T-helper 2 cell (primary cell): ENCODE measurements at places on chromosomes 12 and 14.
A peak's percentile ranks its signal among the peaks of the same experiment; 100 is the strongest.

DNA sequence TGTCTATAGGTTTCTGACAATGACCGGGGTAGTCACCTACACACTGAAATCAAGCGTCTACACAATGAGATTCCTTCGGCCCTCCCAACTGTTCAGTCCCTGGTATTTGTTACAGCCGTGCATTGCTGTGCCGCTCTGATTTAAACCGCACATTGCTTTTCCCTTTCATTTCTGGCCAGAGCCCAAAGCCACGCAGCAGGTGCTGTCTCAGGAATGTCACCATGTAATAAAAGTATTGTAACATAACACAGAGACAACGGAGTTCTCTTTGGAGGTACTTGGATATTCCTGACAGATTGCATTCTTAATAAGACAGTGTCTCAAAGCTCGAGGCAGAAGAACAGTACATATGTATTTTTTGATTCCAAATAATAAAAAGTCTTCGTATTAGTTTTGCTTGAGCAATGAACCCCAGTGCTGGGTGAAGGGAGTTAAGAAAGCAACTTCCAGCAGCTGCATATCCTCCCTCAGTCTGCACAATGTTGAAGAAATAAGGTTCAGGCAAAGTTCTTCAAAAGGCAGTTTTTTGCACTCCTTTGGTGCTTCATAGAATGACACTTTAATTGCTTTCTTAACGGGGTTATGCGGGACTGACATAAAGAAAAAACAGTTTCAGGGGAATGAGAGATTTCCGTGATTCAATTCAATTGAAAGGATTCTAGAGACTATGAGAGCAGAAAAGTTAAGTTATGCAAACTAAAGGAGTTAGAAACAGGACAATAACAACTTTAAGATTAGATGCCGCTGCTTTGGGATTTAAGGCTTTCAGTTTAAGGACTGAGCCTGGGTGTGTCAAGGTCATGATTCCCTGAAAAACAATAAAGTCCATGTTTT is 288.7 kb upstream of the FLRT2 start:
- DNase-seq, result no peak

DNA sequence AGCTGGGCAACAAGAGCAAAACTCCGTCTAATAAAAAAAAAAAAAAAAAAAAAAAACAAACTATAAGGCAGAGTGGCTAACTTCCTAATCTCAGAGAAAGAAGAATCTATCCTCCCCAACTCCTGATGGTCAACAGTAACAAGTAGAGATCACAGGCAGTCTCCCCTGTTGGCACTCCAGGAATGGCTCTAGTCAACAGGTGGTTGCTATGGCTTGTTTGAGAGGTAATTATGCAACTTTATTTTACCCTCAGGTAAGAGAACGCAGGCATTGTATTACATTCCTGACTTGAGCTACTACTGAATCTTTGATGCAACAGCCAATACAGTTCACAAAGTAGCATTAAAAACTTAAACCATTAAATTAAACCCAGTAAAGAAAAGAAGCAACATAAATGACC is 180.3 kb downstream of the DICER1 start:
- no peak for DNase-seq

GRCh38 chr14:103830511-103831270 is 16.7 kb downstream of the PPP1R13B start:
- DNase-seq, result no peak

GRCh38 chr14:75333606-75334548 is 55.2 kb downstream of the FOS start:
- peak; percentile 49 for DNase-seq

DNA sequence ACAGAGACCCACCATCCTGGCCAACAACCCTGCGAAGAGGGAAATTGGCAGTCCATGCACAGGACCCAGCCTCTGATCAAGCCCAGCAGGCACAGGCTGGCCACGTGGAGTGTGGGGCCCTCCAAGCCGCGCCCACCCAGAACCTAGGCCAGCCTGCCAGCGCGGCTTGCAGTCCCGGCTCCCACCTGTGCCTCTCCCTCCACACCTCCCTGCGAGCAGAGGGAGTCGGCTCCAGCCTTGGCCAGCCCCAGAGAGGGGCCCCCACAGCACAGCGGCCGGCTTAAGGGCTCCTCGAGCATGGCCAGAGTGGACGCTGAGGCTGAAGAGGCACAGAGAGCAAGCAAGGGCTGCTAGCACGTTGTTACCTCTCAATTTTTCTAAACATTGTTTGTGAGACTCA is 373.4 kb downstream of the NELL2 start:
- DNase-seq, result no peak

DNA sequence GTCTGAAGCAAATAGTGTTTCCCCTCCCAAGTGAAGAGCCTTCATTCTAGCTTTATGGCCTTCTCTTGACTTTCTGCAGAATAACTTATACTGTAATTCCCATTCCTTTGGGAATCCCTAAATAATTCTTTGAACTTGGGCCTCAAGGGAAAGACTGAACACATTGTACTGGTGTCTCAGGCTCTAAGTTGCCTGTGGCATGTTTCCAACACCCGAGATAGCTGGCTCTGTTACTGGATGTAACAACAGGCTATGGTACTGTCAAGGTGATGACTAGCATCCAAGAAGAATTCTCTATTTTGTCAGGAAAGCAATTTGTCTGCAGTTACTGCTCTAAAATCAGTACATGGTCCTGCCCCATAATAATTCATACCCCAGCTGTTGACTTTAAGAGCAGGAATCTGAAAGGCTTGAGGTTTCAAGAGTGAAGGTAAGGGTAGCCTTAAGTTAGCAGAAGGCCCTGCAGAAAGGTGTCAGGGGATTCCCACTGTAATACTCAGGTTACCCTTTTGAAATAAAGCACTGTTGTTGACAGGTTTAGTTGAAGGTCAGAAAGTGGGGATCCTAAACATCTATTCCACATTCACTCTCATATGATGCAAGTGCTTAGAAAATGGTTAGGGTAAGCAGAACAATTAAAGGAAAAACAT is 5.2 kb downstream of the GPX2 start:
- DNase-seq, result no peak

DNA sequence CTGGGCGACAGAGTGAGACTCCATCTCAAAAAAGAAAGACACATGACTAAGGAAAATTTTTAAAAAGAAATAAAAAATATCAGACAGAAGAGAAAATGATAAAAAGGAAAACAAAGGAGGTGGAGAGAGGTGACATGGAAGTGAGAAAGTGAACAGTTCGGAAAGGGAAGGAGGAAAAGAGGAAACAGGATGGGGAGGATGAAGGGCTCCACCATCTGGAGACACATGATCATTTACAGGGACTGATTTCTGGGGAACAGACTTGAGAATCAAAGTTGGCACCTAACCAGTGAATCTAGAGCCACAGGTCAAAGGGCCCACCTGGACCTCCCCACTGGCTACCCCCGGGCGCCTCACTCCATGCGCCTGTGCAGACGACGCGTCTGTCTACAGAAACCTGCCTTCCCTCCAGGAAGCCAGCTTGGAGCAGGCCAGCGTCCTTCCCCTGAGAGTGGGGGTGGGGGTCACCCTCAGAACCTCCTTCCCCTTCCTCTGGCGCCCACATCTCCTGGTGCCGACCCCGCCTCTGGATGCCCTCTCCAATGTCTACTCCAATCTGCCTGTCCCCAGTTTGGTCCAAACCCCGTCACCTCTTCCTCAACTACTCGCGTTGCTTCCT is 60.5 kb downstream of the AMN start:
- DNase-seq, result no peak

GRCh38 chr14:37466623-37467088 is 128.4 kb downstream of the FOXA1 start:
- DNase-seq, result no peak

GRCh38 chr12:115423546-115423987 is 739.6 kb upstream of the TBX3 start:
- no peak for DNase-seq

GRCh38 chr14:49970474-49971147 is 77.7 kb downstream of the ARF6 start:
- DNase-seq, result no peak

- DNase-seq, result no peak
Measured at GRCh38 chr12:48023386-48023785, 19.1 kb upstream of the COL2A1 start.

DNA sequence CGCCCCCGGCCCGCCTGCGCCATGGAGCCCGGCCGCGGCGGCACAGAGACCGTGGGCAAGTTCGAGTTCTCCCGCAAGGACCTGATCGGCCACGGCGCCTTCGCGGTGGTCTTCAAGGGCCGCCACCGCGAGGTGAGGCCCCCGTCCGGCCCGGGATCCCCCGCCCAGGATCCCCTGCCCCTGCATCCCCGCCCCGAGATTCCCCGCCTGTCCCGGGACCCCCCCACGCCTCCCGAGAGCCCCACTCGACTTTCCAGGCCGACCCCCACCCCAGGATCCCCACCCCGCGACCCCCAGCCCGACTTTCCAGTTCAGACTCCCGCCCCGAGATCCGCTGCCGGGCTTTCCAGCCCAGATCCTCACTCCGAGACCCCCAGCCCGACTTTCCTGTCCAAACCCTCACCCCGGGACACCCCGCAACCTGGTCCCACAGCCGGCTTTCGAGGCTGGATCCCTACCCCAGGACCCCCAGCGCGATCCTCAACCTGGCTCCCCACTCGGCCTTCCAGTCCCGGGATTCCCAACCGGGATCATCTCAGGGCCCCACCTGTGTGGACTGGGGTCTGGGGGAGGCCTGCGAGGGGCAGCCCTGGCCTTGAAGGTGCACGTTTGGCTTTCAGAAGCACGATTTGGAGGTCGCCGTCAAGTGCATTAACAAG is 688 bp downstream of the ULK1 start:
- no peak for DNase-seq

DNA sequence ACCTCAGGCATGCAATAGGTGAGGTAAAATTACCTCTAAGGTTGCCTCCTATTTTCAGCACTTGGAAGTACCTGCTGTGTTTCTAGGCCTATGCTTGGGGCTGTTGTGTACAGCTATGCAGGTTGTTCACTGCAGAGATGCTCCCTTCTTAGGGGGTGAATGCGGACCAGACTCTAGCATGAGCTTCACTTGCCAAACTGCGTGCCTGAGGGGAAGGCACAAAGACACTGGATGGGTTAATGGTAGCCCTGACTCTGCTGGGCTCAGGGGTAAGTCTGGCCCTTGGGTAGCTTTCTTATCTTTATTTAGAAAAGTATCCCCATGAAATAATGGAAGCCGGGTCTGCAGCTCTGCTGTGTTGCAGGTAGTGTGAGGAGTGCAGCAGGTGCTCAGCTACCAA is 35.7 kb downstream of the B4GALNT3 start:
- DNase-seq, result no peak

DNA sequence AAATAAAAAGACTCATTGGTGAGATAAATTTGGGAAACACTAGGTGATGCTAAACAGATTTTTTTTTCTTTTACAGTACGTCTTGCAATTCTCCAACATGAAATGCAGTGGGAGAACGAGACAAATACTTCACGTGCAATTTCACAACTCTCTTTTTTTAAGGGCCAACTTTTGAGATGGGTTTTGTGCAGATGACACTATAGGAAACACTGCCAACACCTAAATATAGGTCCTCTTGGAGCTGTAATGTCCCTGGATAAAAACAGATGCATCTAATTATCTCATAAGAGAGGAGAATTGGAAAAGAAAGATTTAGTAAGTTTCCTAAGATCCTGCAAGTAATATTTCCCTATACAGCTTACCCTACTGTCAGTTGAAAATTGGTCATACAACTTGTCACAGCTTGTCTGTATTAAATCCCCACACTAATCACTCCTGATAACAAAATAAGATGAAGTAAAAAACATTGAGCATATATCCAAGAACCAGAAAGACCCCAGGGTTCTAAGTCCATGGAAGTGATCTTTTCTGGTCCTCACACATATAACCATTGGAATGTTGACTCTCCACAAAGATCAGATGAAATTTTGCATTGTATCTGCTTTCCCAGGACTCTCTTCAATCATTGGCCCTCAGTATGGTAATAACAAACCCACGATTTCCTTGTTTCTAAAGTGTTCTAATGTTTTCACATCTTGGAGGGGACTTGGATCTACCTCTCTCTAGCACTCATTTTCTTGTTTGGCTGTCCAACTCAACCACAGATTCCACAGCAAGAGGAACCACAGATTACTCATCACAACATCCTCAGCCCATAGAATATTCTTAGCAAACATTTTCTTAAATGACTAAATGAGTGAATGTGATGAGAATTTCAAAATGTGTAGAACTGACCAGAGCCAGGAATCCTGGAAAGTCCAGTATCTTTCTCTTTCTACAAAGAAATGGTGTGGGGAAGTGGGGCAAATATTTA is 769.4 kb upstream of the USP15 start:
- no peak for DNase-seq

GRCh38 chr12:111102102-111102739 is 181.8 kb upstream of the MYL2 start:
- DNase-seq, result no peak

- no peak for DNase-seq
Measured at GRCh38 chr14:38992067-38992844, 110.8 kb downstream of the SEC23A start.

DNA sequence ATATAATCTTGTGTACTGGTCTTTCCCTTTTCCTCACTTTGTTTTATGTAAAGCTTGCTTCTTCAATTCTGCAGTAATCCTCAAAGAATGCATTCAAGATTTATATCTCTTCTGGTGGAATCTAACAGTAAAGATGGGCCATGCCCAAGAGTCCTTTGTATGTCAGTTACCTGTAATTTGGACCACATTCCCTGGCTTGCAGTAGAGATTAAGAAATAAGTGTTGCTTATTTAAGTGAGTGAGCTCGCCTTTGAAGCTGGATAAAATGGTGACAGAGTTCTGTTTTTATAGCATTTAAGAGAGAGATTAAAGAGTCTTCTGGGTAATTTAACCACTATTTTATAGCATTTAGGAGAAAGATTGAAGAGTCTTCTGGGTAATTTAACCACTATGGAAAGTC is 262.1 kb upstream of the ATP2B1 start:
- no peak for DNase-seq

GRCh38 chr12:50186681-50187080 is 19.5 kb upstream of the CERS5 start:
- no peak for DNase-seq

GRCh38 chr14:24834956-24835355 is 201.0 kb upstream of the GZMB start:
- DNase-seq, result no peak

- DNase-seq, result no peak
Measured at GRCh38 chr12:14854586-14855183, 11.4 kb upstream of the ART4 start.

- DNase-seq, result no peak
Measured at GRCh38 chr12:41264281-41264680, 76.2 kb downstream of the PDZRN4 start.

GRCh38 chr12:14774906-14775635 is 28.2 kb downstream of the WBP11 start:
- DNase-seq, result no peak
